Thymus (tissue), 14 donors: ENCODE measurements at places on chromosomes 7 and 10. TPM values are rescaled to one million over a fixed set of nuclear protein-coding genes. Genes with fewer than 3 reads are reported as not detected.

The TEX36 gene
- not detected for polyA plus RNA-seq

The CALML3 gene
- polyA plus RNA-seq: 142 TPM

The C7orf57 gene
- polyA plus RNA-seq: 0.18 TPM

The WNT8B gene
- polyA plus RNA-seq: 0.18 TPM

The LAMB4 gene
- polyA plus RNA-seq: 0.52 TPM

The CYP2C19 gene
- polyA plus RNA-seq: 0.02 TPM

The MYL7 gene
- polyA plus RNA-seq: 0.73 TPM

The NKX6-2 gene
- 0.16 TPM for polyA plus RNA-seq

The CYP2E1 gene
- 2.6 TPM for polyA plus RNA-seq

The TRPV5 gene
- 0.02 TPM for polyA plus RNA-seq
